ENCODE measurements at places on chromosomes 5 and 9.
A peak's percentile ranks its signal among the peaks of the same experiment; 100 is the strongest.

GRCh38 chr5:12095808-12096281 is 191.6 kb upstream of the CTNND2 start:
- no peak for DNase-seq

- no peak for DNase-seq
Measured at GRCh38 chr9:25472085-25472607, 206.1 kb downstream of the TUSC1 start.

DNA sequence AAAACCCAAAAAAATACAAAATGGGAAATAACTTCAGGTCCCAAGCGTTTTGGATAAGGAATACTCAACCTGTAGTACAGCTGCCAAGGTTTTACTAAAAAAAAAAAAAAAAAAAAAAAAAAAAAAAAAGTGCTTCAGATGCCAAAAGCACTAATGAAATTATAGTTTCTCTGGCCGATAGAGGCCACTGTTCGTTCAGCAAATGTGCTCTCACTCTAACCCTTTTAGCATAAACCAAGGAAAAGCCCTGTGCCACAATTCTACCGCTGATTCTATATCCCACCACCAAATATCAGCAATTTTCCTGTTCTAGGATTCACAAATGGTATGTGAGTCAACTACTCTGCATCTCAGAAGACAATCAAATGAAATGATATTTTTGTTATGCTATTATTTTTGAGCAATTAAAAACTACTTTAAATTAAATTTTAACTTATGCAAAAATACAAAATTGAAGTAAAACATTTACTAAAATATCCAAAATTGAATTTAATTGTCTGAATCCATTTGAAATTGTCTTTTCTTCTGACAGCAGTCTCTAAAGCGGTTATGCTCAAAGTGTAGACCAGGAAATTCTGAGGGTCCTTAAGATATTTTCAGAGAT is 79.8 kb downstream of the RICTOR start:
- DNase-seq, result peak; percentile 64

- DNase-seq, result no peak
Measured at GRCh38 chr5:74259572-74259971, 381.0 kb downstream of the ENC1 start.

DNA sequence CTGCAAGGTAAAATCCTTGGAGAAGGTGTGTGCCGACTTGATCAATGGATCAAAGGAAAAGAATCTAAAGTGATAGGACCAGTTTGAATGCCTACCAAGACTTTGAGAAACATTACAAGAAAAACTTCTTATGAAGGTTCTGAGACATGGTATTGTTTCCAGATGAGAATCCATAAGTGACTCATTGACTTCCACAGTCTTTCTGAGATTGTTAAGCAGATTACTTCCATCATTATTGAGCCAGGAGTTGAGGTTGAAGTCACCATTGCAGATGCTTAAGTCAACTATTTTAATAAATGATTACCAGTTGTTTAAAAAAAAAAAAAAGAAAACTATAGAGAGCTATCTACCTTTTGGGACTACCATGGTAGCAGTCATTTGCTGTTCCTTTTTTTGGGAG is 7.0 kb downstream of the LNPEP start:
- no peak for DNase-seq

DNA sequence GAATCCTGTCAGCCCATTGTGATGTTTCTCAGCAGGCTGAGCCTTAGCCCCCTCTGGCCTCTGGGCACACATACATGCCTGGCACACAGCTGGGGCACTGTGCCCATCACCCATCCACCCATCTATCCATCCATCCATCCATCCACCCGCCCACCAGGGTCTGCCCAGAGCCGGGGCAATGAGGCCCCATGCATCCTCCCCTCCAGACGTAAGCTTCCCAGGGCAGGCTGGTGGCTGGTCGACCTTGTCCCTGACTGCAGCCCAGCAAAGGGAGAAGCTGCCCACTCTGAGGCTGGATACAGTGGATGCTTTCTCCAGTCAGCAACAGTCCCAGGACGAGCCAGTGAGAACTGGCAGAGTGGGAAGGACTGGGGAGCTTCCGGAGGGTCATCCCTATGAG is 21.1 kb upstream of the SLC25A51 start:
- no peak for DNase-seq

DNA sequence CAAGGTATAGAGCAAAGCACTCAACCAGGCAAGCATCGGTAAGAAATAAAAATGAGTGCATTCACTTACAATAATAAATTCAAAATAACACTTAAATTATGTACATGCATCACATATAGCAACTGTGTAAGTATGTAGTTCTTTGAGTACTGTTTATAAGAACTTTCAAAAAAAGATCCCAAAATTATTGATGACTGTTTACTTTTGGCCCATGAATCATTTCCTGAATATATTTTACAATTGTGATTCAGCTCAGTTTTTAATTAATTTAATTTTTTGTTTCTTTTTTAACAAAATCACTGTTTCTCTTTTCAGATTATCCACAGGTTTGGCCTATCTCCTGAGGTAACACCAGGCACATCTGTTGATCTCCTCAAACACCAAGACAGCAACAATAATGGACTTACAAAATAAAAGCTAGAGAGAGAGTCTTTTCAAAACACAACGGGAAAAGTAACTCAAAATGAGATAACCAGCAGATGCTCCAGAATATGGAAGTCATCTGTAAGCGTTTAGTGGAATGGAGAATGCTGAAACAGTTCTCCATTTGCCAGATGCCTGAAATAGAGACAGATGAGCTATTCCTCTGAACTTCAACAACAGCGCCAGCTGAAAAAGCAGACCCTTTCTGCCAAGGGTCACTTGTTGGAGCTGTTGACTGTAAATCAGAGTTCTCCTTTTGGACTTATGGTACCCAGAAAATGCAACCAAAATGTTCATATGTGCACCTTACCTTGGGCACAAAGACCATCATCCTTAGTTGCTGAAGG is 348.6 kb upstream of the RGMB start:
- DNase-seq, result no peak

DNA sequence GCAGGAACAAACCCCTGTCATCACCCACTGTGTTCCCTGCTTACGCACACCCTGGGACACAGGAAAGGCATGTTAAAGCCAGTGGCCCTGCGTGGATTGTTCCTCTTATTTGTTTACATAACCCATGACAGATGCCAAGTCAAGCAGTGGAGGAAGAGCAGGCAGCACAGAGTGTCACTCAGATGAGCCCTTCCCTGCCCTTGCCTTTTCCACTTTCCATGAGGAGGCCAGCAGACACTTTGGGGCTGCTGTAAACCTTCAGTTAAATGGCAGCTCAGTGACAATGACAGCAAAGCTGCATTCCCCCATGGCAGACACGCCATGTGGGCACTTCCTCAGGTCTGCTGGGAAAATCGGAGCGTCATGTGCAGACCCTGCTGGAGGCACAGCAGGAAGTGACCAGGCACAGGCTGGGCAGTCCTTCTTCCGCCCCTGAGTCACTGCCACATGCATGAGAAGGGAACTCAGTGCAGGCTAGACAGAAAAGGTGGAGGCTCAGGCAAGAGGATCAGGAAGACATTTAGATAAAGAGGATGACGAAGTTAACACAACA is 216.8 kb upstream of the PIK3R1 start:
- DNase-seq, result peak; percentile 34

- no peak for DNase-seq
Measured at GRCh38 chr5:68086857-68087256, 128.7 kb upstream of the PIK3R1 start.

DNA sequence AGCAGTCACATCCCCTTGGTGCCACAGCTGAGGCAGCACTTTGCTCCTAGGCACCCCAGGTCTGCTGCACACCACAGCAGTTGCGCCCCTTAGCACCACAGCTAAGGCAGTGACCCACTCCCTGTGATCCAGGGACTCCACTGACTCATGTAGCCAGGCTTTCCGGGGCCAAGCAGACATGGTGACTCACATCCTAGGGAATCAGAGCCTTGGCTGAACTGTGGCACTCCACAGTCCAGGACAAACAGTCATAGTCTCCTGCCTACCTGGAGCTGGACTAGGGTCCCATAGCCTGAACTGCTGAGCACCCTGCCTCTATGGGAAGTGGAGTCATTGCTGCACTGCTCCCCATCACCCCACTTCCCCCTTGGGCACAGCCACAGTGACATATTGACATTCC is 338.7 kb downstream of the NPR3 start:
- DNase-seq, result no peak

DNA sequence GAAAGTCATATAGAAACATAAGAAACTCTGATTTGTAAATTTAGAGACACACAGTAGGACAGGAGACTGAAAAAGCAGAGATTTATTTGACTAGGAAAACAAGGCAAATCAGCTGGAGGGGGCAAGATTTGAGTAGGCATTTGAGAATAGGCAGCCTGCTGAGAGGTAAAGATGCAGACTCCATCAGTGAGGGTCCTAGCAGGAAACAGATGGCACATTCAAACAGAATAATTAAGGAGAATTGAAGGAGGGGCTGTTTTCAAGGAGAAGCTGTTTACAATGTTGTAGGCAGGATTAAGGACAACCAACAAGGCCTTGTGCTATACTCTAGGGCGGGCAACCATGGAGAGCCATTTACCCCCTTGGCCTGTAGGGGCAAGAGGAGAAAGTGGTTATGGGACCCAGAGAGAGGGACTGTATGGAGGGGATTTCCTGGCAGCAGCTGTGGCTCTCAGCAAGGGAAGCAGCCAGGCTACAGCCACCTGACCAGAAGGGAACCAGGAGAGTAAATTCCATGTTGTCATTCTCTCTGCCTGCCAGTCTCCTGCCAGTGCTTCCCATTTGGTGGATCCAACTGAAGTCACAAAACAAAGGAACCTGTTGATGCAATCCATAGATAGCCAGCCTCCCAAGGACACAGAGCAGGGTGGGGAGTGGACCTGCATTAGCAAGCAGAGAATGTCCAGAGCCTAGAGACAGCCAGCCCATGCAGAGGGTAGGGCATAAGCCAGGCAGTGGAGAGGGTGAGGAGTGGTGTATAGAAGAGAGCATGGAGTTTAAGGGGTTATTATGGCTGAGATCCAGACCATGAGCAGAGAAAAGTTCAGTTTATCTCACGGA is 38.2 kb downstream of the PAPPA start:
- no peak for DNase-seq

DNA sequence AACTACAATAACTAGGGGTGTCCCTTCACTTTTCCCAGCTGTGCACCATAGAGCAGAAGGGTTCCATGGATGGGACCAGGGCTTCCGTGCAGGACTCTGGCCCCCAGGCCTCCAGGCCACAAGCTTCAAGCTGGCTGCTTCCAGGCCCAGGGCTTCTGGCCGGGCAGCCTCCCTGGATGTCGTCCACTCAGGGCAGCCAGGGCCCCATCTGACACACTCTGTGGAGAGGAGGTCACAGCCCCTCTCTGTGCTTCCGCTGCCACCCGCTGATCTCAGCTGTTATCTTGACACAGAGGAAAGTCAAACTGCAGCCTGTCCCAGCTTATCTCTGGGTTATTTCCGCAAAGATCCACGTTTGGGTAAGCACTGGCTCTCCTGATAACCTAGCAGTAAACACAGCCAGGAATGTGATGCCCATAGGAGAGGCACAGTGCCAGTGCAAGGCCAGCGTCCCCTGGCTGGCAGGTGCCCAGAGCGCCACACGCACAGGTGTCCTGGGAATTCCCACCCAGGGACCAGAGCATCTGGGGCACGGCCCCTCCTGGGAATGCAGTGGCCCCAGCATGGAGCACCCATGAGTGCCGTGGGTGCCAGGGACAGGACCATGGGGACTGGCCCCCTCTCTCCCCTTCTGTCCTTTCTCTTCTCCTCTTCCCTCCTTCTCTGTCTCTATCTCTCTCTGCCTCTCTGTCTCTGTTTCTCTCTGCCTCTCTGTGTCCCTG is 15.6 kb upstream of the SLC6A19 start:
- no peak for DNase-seq

GRCh38 chr5:125006011-125006685 is 259.7 kb upstream of the ZNF608 start:
- DNase-seq, result peak; percentile 28

DNA sequence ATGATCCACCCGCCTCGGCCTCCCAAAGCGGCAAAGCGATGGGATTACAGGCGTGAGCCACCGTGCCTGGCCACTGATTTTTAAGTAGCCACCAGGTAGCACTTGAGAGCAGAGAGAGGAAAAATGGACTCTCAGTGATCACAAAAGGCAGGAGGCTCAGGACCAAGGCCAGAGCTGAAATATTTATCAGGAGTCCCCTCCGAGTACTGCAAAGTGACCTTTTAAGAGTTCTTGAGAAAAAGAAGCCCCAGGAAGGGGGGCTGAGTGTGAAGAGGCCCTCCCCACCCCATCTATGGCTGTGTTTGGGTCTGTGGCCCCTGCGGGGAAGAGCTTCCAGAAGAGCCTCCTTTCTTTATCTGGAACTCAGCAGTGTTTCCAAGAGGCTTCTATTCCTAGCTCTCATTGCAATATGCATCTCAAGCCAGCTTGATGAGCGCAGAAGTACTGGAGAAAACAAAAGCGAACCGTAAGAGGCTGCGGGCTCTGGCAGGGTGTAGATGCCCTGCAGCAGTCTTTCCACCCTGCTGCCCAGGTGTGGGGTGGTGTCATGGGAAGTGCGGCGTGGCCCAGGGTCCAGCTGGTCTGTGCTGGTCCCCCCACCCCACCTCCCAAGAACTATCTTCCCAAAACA is 75.5 kb upstream of the CDK20 start:
- no peak for DNase-seq

GRCh38 chr5:170524576-170524975 is 20.8 kb downstream of the KCNIP1 start:
- no peak for DNase-seq

DNA sequence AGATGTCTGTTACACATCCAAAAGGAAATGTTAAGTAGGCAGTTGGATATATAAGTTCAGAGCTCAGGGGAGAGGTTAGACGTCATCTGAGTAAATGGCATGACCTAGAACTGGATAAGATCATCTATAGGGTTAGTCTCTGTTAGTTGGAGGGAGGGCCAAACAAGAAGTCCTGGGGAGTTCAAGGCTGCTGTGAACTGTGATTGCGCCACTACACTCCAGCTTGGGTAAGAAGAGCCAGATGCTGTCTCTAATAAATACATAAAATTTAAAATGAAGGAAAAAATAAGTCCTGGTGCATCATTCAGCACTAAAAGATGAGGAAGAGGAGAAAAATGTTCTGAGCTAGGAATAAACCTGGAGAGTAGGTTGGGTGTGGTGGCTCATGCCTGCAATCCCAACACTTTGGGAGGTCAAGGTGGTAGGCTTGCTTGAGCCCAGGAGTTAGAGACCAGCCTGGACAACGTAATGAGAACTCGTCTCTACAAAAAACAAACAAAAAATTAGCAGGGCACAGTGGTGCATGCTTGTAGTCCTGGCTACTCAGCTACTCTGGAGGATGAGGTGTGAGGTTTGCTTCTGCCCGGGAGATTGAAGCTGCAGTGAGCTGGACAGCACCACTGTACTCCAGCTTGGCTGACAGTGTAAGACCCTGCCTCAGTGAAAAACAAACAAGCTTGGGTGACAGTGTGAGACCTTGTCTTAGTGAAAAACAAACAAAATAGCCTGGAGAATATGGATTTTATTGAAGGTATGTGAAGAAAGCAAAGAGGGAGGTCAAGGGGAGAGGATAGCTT is 123.6 kb downstream of the ACTBL2 start:
- no peak for DNase-seq

GRCh38 chr5:123514615-123515355 is 2.8 kb downstream of the CSNK1G3 start:
- no peak for DNase-seq

- peak; percentile 92 for DNase-seq
Measured at GRCh38 chr5:143601917-143602333, 198.4 kb upstream of the NR3C1 start.

GRCh38 chr9:135717410-135717809 is 15.4 kb downstream of the KCNT1 start:
- DNase-seq, result no peak

GRCh38 chr9:129595311-129595741 is 25.6 kb downstream of the C9orf50 start:
- peak; percentile 51 for DNase-seq

GRCh38 chr5:84231433-84231832 is 153.2 kb downstream of the EDIL3 start:
- no peak for DNase-seq

All from KBM-7 (cell line).